ENCODE measurements at places on chromosomes 4 and X.

- no peak for DNase-seq
These were observed 62.4 kb downstream of the TRAPPC11 start for GRCh38 chr4:183721207-183722081.

DNA sequence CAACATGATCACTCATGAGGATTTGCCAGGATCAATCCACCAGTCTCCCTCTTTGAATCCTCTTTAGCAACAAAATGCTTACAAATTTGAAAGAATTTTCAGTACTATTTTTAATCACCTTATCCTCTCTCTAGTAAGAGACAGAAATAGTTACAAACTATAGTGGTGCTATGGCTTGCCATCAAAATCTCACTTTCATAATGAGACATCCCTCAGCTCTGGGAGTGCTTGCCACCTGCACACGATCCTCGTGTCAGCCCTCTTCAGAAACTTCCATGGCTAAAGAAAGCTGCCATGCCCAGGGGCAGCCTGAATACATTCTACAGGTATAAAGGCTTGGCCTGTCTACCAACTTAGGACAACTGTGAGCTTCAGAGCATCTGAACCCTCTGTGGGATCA lies 5.1 kb upstream of the DHX15 start:
- DNase-seq = no peak

DNA sequence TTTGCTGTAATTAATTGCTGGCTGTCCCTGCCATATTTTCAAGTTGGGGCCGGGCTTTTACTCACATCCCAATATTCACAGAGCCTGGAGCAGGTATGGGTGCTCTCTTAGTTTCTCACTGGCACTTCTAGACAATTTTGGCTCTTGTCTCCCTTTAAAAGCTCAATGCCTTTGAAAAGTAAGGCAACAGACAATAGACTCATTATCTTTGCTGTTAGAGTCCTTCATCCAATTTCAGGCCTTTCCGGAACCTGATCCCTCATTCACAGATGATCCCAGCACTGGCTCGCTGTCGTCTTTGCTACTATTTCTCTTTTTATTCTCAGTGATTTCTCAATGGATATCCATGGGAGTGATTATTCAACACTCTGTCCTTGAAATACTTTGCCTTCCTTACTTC lies 6.7 kb downstream of the ARSJ start:
- DNase-seq = no peak

DNA sequence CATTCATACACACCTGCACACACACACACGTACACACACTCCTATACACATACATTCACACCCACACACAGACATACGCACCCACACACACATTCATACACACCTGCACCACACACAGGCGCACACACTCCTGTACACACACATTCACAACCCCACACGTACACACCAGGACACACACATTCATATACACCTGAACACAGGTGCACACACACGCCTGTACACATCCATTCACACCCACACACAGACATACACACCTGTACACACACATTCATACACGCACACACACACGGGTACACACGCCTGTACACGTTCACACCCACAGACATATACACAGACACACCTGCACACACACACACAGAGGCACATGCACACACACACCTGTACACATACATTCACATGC lies 53.0 kb upstream of the PPP2R3B start:
- no peak for DNase-seq

- DNase-seq = no peak
These were observed 505.0 kb downstream of the BCOR start for GRCh38 chrX:39592776-39593175.

GRCh38 chr4:68535974-68536373 lies 40.1 kb downstream of the UGT2B17 start:
- DNase-seq = no peak

- DNase-seq = no peak
These were observed 159.3 kb downstream of the SH3KBP1 start for GRCh38 chrX:19727887-19728648.

GRCh38 chrX:103464072-103464773 lies 55.1 kb downstream of the RAB40A start:
- peak; percentile 22 for DNase-seq

- DNase-seq = no peak
These were observed 170.7 kb upstream of the SLC7A11 start for GRCh38 chr4:138412847-138413246.

- no peak for DNase-seq
These were observed 18.9 kb downstream of the ADD1 start for GRCh38 chr4:2862528-2862927.

GRCh38 chr4:6732441-6733357 lies 16.7 kb downstream of the BLOC1S4 start:
- no peak for DNase-seq

GRCh38 chr4:76950052-76950955 lies 752 bp downstream of the SEPTIN11 start:
- DNase-seq = no peak

GRCh38 chr4:89134775-89135319 lies 23.5 kb downstream of the TIGD2 start:
- DNase-seq = no peak

DNA sequence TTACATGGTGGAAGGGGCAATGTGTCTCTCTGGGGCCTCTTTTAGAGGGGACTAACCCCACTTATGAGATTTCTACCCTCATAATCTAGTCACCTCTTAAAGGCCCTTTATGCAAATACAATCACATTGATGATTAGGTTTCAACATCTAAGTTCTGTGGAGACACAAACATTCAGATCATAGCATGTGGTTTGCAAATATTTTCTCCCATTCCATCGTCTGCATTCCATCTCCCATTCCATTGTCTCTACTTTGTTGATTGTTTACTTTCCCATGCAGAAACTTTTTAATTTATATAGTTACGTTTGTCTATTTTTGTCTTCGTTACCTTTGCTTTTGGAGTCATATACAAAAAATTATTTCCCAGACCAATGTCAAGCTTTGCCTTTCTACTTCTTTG lies 927.5 kb upstream of the INTU start:
- DNase-seq = no peak

DNA sequence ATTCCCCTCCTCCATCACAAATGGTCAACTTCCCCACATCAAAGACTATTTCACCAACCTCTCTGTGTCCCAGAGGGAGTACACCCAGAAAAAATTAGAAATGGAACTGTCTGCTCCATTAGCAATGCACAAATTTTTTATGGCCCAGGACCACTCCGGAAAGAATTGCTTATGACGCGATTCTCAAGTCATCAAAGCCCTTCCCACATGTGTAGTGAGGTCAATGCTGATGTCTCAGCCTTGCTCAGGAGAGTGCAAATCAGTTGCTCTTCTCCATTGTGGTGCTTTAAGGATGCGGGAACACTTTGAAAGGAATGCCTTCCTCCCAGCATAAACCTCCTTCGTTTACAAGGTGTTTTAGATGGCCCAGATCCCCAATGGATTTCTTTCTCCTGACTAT lies 518.3 kb downstream of the PPARGC1A start:
- DNase-seq = no peak

DNA sequence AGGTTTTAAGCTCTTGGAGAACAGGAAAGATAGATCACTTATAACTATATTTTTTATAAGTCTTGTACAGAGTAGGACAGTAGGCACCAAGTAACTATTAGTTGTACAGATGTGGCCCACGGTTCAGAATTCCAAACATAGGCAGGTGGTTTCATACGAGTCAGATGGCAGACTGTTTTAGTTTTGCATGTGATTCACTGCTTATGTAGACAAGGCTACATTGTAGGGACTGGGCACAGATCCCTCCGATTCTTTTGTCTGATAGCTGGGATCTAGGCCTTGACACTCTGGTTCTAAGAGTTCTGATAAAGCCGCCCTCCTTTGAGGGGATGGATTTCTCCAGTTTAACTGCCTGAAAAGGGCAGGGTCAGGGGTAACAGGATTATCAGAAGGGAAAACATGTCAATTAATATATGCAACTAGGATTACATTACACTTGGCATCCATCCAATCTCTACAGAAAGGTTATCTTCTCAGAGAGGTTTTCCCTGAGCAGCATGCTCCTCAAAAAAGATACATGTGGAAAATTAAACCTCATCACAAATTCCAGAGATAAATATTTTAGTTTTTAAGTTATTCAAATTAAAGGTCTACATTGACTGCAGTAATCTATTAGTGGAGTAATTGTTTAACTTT lies 87.8 kb downstream of the SPRY1 start:
- no peak for DNase-seq

DNA sequence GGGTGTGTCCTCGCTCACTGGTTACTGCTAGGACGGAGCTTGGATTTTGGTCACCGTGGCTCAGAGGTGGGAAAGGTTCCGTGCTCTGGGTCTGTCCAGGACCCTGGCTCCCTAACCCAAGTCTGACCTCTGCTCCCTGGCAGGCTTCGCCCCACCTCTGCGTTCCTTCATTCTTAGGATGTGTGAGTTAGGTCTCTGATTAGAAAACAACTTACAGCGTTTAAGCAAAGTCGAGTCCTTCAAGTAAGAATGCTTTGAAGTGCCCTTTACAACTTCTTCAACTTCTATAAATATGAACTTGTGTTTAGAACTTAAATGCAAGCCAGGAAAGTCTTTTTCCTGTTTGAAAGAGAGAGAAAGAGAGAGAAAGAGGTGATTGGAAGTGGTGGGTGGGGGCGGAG lies 891 bp downstream of the TLR2 start:
- DNase-seq = no peak

GRCh38 chrX:50978920-50979682 lies 68.6 kb downstream of the BMP15 start:
- no peak for DNase-seq

DNA sequence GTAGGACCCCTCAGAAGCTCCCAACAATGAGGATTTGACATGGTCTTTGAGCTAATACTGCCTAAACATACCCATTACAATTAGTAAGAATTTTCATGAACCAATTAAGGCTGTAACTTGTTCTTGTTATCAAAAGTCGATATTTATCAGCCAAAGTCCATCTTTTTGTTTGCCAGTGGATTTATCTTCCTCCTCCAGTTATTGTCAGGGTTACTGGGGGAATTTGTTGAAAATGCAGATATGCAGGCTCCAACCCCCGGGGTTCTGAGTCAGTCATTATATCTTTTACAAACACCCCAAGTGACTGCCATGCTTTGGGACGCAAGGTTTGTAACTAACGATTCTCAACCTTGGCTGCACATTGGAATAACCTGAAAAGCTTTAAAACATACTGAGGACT lies 338.8 kb upstream of the PPARGC1A start:
- DNase-seq = no peak

DNA sequence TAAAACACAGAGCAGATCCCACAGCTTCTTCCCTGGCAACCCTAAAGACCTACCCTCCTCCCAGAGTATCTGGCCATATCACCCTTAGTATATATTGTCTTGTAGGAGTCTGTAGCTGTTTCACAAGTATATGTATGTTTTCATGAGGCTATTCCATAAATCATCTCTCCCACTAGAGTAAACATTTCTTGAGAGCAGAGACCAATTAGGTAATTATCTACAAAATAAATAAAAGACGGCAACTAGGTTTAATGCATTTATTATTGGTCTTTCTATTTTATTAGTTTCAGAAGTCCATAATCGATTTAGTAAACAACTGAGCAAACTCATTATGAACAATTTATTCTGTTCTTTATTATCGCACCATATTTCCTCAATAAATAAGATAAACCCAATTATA lies 7.0 kb downstream of the ACOT9 start:
- no peak for DNase-seq

DNA sequence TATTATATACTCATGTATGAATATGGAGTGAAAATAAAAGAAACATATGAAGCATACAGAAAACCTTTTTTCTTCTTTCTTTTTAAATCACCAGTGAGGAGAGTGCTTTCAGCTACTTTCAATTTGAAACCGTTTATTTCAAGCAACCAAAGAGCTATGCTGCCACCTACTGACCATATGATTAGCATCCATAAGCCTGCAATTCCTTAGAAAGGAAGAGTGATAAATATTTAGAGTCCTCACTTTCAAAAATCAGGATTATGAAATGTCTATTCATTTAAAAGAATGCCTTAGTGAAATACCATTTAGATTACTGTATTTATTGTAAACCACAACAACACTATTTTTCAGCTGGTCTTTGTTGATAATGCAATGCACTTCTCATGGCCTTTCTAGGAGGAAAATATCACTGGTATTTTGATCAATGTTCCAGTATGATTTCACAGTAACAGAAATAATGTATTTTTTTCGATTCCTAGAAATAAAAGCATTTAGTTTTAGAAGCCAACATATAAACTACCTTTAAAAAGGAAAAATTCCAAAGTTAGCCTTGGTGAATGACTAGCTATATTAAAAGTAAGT lies 667.6 kb downstream of the PCDH18 start:
- peak; percentile 3 for DNase-seq

DNA sequence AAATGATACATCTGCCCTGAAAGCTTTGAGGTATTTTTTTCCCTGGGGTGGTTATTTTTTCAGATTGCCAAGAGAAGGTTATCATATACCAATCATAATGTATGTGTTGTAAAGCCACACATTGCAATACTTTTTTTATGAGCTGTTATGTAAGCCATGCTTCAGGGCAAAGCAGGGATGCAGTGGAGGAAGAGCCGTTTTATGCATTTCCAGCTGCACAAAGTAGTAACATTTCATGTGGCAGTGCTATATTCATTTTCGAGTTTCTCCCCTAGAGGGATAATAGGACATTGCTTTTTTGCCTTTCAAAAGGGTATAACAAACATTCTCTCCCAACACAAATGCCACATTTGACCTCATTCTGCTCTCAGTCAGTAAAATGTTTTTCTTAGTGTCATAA lies 68.5 kb downstream of the GALNT7 start:
- no peak for DNase-seq

- DNase-seq = no peak
These were observed 2.1 kb downstream of the GEMIN8 start for GRCh38 chrX:14027511-14028019.

GRCh38 chr4:58658701-58659100 lies 1548.5 kb upstream of the IGFBP7 start:
- DNase-seq = no peak

- no peak for DNase-seq
These were observed 39.0 kb downstream of the F11 start for GRCh38 chr4:186304866-186305505.

GRCh38 chrX:50407976-50408375 lies 62.6 kb downstream of the DGKK start:
- DNase-seq = no peak

DNA sequence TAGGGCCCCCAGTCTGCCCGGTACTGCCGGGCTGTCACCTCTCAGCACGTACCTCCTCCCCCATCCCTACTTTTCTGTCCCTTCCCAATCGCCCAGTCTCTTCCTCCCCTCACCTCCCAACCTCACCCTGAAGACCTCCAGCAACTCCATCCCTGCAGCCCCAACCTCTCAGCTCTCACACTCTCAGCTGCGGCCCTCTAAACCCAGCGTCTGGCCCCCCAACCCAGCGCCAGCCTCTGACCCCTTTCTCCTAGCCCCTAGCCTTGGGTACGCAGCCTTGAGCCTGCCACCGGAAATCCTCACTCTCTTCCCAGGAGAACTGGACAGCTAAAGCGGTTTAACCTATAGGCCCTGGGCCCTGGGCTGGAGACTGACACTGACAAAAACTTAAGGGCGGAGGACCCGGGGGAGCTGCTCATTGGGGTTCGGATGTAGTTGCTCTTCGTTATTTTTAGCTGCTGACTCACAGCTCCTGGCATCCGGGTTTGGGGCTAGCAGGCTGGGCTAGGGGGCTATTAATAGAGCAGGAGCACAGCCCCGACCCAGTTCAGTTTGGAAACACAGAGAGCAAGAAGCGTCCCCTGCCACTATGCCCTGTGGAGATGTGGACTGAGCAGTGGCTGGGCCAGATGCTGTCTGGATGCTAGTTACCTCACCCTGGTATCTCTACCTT lies 9.6 kb upstream of the DLG3 start:
- no peak for DNase-seq

- no peak for DNase-seq
These were observed 150.6 kb downstream of the CEP135 start for GRCh38 chr4:56099378-56099786.
